ENCODE measurements at places on chromosomes 16 and 17. TPM values are rescaled to one million over a fixed set of nuclear protein-coding genes. Genes with fewer than 3 reads are reported as not detected.

Gene SRCIN1
- not detected for total RNA-seq

DNA sequence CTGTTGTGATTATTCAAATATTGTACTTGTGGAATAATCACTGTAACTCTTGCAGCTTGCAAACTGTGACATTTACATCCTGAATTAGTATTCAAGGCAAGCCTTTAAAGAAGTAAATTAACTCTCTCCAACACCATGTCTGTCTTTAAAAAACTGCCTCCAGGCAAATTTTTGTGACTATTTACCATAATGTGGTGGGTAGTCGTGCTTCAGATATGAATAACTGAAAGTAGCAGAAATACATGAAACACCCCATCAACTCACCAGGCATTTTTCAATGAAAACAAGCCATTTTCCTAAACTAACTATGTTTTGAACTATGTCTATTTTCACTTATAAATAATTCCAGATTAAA lies 217.4 kb upstream of the PSMD7 start:
- H3K36me3 ChIP-seq, result no peaks in the 10 kb centered on the region
- no peak overlapping the region for H3K27ac ChIP-seq

DNA sequence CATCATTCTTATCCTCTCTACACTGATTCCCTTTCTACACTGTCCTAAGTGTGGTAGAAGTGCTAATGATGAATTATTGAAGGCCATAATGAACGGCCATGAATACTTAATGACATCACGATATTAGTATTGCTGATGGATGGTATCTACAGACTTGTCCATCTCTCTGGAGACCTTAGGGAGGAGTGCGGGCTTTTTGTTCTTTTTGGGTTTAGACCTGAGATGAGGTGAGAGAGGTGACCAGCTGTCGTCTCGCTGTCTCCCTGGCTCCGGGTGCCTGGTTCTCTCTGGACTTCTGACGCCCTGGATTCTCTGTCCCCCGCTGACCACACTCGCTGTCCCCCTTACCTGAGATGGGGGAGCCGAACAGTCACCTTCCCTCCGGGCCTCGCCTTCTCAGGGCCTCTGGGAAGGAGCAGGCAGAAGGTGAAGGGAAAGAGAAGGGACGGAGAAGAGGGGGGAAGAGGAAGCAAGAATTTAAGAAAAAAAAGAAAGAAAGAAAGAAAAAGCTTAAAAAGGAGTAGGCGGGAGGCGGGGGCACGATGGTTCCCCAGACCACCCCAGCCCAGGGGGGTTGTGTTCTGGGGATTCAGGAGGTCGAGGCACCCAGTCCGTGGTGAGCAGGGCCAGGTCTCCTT lies 17.1 kb downstream of the SGCA start:
- no peak for DNase-seq
- H3K27ac ChIP-seq, result peak overlapping the region; percentile 88
- peaks cover 17% of the 10 kb centered on the region for H3K4me1 ChIP-seq
- peaks cover 11% of the 10 kb centered on the region for H3K36me3 ChIP-seq
- H3K27me3 ChIP-seq, result no peaks in the 10 kb centered on the region

Gene CHRNE
- not detected for total RNA-seq

DNA sequence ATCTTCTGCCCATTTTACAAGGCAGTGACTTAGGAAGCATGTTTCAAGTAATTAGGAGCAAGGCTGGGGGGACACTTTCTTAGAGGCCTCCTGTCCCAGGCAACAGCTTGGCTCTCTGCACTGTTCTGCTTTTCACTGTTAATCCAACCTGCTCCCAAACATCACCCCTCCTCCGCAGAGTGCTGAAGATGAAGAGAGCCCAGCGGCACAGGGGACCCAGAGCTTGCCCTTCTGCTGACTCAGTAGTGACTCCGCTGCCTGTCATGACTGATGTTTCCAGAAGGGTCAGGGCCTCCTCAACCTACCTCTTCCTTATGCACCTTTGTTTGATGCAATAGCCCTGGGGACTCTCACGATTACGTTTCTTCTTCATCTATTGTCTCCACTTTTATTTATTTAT lies 38.9 kb upstream of the NDRG4 start:
- DNase-seq, result no peak
- no peak overlapping the region for H3K27ac ChIP-seq
- H3K4me3 ChIP-seq, result no peak overlapping the region
- H3K4me1 ChIP-seq, result peaks cover 12% of the 10 kb centered on the region
- no peaks in the 10 kb centered on the region for H3K27me3 ChIP-seq
- no peaks in the 10 kb centered on the region for H3K36me3 ChIP-seq

GRCh38 chr16:12988071-12988470 lies 86.7 kb downstream of the SHISA9 start:
- no peaks in the 10 kb centered on the region for H3K36me3 ChIP-seq
- no peaks in the 10 kb centered on the region for H3K4me1 ChIP-seq
- no peak overlapping the region for H3K4me3 ChIP-seq
- no peaks in the 10 kb centered on the region for H3K27me3 ChIP-seq
- no peak for DNase-seq

Gene ARL16
- total RNA-seq, result 34.4 TPM

- no peaks in the 10 kb centered on the region for H3K4me1 ChIP-seq
- H3K27ac ChIP-seq, result no peak overlapping the region
- H3K36me3 ChIP-seq, result no peaks in the 10 kb centered on the region
- H3K27me3 ChIP-seq, result no peaks in the 10 kb centered on the region
Observed at GRCh38 chr16:12896562-12896961, 4.8 kb upstream of the SHISA9 start.

Gene BAHCC1
- 69.6 TPM for total RNA-seq

Gene CLEC3A
- not detected for total RNA-seq

GRCh38 chr17:71107136-71107535 lies 937.8 kb downstream of the KCNJ2 start:
- no peak overlapping the region for H3K27ac ChIP-seq
- no peak overlapping the region for H3K4me3 ChIP-seq
- no peaks in the 10 kb centered on the region for H3K36me3 ChIP-seq
- H3K27me3 ChIP-seq, result no peaks in the 10 kb centered on the region

- DNase-seq, result no peak
- H3K27ac ChIP-seq, result no peak overlapping the region
- no peaks in the 10 kb centered on the region for H3K27me3 ChIP-seq
- no peaks in the 10 kb centered on the region for H3K4me1 ChIP-seq
- H3K36me3 ChIP-seq, result no peaks in the 10 kb centered on the region
- no peak overlapping the region for H3K4me3 ChIP-seq
Observed at GRCh38 chr16:9469512-9469911, 378.1 kb downstream of the HAPSTR1 start.

- no peaks in the 10 kb centered on the region for H3K36me3 ChIP-seq
- no peak overlapping the region for H3K27ac ChIP-seq
- H3K27me3 ChIP-seq, result no peaks in the 10 kb centered on the region
- no peaks in the 10 kb centered on the region for H3K4me1 ChIP-seq
- DNase-seq, result no peak
Observed at GRCh38 chr16:11151885-11152629, 103.9 kb downstream of the SOCS1 start.

DNA sequence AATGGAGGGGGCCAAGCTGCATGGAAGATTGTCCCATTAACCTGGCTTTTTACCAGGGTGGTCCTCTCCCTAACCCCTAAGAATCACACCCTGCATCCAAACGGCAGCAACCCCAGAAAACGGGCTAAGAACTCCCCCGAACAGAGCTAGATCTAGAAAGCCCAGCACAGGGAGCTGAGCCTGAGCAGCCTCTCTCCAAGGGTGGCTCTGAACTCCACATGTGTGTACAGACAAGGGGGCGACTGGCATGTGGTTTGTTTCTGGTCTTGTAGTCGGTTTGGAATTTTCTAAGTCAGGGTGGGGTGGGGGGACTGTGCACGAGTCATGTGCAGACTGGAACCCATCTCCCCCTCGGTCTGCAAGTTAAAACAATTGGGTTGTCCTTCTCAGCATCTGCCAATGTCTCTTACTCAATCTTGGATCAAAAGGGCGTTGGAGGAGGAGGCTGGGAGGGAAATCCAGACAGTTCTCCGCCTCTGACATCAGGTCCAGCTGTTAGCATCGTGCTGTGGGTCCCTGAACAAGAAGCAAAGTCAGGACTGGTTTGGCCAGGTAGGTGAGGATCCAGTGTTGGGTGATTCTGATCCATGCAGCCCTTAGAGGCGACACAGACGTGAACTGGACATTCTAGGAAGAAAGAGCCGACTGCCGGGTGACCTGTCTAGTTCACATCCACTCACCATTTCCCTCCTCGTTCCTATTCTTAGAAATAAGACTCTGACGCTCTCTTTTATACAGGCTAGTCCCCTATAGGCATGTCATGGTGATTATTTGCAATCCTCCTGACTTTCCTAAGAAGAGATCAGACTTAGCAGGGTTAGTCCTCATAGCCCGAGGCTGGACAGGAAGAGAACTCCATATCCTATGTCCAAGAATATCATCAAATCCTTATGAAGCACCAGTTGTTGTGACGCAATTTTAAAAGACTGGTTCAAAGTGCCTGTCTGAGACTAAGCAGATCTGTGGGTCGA lies 381.8 kb downstream of the SOX9 start:
- no peak for DNase-seq
- no peak overlapping the region for H3K27ac ChIP-seq
- no peaks in the 10 kb centered on the region for H3K36me3 ChIP-seq
- H3K27me3 ChIP-seq, result no peaks in the 10 kb centered on the region

Gene RAB26
- not detected for total RNA-seq

- no peaks in the 10 kb centered on the region for H3K4me1 ChIP-seq
- no peak overlapping the region for H3K27ac ChIP-seq
- no peak for DNase-seq
- no peaks in the 10 kb centered on the region for H3K27me3 ChIP-seq
- H3K36me3 ChIP-seq, result no peaks in the 10 kb centered on the region
- no peak overlapping the region for H3K4me3 ChIP-seq
Observed at GRCh38 chr17:36856222-36856621, 81.1 kb upstream of the LHX1 start.

DNA sequence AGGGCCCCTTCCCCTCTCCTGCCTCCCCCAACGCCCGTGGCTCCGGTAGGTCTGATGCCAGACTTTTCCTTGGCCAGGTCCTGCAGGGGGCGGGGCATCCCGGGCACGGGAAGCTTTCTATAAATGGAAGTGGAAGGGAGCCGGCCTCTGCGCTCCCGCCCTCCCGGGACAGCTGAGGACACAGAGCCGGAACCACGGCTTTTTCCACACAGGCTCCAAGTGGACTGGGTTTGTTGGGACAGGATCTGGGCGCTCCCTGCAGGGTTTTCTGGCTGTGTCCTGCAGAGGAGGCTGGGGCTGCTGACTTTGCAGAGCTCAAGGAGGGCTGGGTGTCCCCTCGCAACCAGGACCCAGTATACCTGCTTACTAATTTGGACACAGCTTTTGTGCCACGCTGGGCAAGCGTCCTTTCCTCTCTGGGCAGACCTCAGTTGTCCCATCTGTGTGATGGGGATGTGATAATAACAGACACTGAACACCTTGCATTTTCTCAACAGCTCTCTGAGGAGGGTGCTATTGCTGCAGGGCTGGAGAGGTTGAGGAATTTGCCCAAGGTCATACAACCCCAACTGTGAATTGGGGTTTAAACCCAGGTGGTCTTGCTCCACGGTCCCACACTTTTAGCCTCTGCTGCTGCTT lies 1.8 kb downstream of the TNS4 start:
- peak; percentile 33 for DNase-seq
- H3K36me3 ChIP-seq, result no peaks in the 10 kb centered on the region
- H3K4me3 ChIP-seq, result peak overlapping the region; percentile 48
- H3K27me3 ChIP-seq, result no peaks in the 10 kb centered on the region
- H3K4me1 ChIP-seq, result peaks cover 5% of the 10 kb centered on the region

Gene ACE
- total RNA-seq, result 16.5 TPM

Gene GUCY2D
- total RNA-seq, result not detected

Gene PIMREG
- total RNA-seq, result not detected

Gene HEATR9
- total RNA-seq, result not detected

DNA sequence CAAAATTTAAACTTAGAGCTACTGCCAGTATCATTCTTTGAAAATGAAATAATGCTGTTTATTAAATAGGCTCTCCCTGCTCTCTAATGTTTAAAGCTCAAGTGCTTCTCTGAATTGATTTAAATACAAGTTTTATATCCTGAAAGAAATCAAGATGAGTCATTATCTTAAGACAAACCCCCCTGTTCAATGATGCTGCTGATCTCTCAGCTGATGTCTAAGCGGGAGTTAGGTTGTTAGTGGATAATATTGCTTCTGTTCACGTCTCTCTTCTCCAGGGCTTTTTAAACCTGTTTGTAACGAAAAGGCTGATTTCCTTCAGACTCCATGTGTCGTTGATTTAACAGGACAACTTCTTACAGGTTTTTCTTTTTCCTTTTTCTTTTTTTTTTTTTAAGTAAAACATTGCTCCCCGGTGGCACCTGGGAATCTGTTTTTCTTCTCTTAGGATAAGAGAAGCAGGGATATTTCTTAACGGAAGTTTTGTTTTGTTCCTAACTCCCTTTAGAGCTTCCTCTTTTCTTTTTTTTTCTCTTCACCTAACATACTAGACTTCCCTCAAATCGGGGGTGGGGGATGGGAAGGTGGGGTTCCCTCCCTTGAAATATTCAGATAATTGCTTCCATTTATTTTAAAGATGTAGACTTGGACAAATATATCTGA lies 807 bp upstream of the LYRM9 start:
- peak overlapping the region; percentile 91 for H3K4me3 ChIP-seq
- no peaks in the 10 kb centered on the region for H3K27me3 ChIP-seq
- H3K4me1 ChIP-seq, result peaks cover 27% of the 10 kb centered on the region
- H3K27ac ChIP-seq, result no peak overlapping the region
- H3K36me3 ChIP-seq, result no peaks in the 10 kb centered on the region

- H3K27ac ChIP-seq, result no peak overlapping the region
- peaks cover 17% of the 10 kb centered on the region for H3K27me3 ChIP-seq
- DNase-seq, result no peak
- H3K36me3 ChIP-seq, result no peaks in the 10 kb centered on the region
- peaks cover 22% of the 10 kb centered on the region for H3K4me1 ChIP-seq
- peak overlapping the region; percentile 73 for H3K4me3 ChIP-seq
Observed at GRCh38 chr17:45784741-45785479, 790 bp downstream of the CRHR1 start.

Gene PPM1E
- not detected for total RNA-seq

DNA sequence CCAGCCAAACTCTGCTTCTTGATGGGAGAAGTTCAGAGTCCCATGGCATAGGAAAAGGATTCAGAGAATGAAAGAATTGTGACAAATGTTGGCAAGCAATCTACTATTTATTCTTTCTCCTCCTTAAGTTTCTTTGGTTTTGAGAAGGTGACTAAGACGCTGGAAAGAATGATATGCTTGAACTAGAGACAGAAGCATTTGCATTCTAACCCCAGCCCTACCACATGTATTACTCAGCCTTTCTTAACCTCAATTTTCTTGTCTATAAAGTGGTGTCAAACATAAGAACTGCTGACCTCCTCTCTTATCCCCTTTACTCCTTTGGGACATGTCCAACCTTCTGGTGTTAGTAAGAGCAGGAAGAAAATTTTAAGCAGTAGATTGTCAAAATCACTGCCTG lies 124.7 kb downstream of the HS3ST2 start:
- DNase-seq, result no peak
- no peaks in the 10 kb centered on the region for H3K27me3 ChIP-seq
- H3K4me1 ChIP-seq, result no peaks in the 10 kb centered on the region

Gene CDH1
- not detected for total RNA-seq

GRCh38 chr17:1989135-1989534 lies 36.0 kb downstream of the RTN4RL1 start:
- no peaks in the 10 kb centered on the region for H3K36me3 ChIP-seq
- peak; percentile 24 for DNase-seq
- no peak overlapping the region for H3K27ac ChIP-seq
- H3K4me3 ChIP-seq, result no peak overlapping the region
- no peaks in the 10 kb centered on the region for H3K27me3 ChIP-seq
- H3K4me1 ChIP-seq, result peaks cover 17% of the 10 kb centered on the region

Gene CD300LG
- 3.2 TPM for total RNA-seq

Gene ADGRG1
- total RNA-seq, result 79.1 TPM

Gene AIPL1
- total RNA-seq, result not detected

GRCh38 chr17:71790791-71791190 lies 330.0 kb upstream of the SOX9 start:
- H3K4me3 ChIP-seq, result no peak overlapping the region
- H3K27me3 ChIP-seq, result no peaks in the 10 kb centered on the region
- no peaks in the 10 kb centered on the region for H3K36me3 ChIP-seq
- H3K27ac ChIP-seq, result no peak overlapping the region
- no peaks in the 10 kb centered on the region for H3K4me1 ChIP-seq

Gene CCL8
- total RNA-seq, result 2.5 TPM
